Lung microvascular endothelial cell (primary cell): ENCODE measurements at places on chromosomes 3 and 15.
A peak's percentile ranks its signal among the peaks of the same experiment; 100 is the strongest.

GRCh38 chr3:142019794-142020320, 129.5 kb downstream of the TFDP2 start:
- DNase-seq = peak; percentile 38

- DNase-seq = peak; percentile 7
Measured at GRCh38 chr15:101542306-101543025, 53.0 kb upstream of the PCSK6 start.

DNA sequence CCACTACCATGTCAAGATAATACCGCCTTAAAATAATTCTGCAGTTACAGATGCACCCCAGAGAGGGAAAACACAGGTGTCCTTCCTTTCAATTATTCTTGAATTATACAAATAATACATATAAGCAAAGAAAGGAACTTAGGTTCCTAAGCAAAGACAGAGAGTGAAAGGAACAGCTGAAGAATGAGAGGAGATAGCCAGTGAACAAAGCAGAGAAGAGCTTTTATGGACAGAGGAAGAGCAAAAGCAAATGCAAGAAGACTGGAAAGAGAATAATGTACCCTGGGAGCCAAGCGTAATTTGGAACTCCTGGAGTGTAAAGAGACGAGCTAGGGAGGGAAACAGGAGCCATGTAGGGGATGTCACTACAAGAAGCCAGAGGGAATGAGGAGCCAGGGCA, 21.7 kb downstream of the GPR176 start:
- DNase-seq = no peak

GRCh38 chr3:171874251-171874681, 31.1 kb downstream of the TMEM212 start:
- DNase-seq = peak; percentile 26

DNA sequence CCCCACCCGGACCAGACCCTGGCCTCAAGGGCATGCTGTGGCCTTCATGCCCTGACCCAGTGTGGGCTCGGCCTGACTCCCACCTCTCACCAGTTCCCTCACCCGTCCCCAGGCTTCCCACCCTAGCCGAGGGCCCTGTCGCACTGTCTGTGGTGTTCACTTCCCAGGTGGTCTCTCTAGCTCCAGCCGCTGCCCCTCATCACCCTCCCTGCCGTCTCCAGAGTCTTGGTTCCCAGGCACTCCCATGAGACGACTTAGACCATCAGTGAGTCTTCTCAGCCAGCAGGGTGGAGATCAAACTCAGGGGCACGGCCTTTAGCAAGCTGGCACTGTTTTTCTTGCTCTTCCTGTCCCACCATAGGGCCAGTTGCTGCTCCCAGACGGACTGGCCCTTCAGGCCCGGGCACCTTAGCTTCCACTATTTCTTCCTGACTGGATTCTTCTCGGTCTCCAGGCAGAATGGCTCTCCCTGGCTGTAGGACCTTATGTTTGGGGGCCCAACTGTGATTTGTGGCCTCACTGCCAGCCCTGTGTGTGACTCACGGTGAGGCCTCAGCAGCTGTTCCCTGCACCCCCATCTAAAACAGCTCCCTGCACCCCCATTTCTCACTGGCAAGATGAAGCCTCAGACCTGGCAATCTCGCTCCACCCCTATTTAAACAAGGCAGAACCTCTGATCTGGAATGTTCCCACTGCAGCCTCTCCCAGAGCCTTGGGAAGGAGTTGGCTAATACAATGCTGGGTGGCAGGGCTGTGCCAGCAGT, 9.4 kb upstream of the PCSK6 start:
- no peak for DNase-seq

- no peak for DNase-seq
Measured at GRCh38 chr15:88083811-88084760, 172.5 kb downstream of the NTRK3 start.

GRCh38 chr3:160577556-160578195, 12.3 kb upstream of the KPNA4 start:
- peak; percentile 11 for DNase-seq

DNA sequence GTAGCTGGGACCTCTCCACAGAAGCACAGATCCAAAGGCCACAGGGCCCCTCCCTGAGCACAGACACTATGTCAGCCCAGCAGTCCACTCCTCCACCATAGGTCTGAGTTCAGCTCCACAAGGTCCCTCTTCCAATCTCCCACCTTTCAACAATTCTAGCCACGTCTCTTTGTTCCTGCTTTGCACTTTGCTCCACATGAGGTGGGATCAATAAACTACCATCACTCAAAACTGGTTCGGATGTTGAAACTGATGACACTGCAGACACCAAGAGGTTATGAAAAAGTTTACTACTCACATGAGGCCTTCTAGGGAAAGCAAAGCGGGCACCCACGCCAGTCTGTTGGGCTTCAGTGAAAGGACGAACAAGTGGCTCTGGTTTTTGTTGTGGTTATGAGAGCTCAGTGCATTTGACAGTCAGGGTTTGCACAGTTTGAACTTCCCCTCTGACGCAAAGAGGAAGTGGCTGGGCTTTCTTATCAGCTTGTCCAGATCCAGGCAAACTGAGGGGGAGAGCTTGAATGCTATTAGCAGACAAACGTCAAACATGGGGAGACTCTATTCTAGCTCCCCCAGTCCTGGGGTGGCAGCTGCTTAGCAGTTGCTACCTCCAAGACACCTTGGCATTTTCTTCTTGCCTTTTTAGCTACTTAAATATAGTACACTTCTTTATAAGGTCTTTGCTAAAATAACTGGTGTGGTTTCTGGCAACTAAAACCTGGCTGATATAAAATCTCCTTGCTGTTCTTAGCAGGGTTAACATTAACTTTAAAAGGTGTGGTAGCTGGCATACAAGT, 37.8 kb downstream of the ZNF445 start:
- peak; percentile 96 for DNase-seq
